GM23338 (cell line): ENCODE measurements at places on chromosomes 1 and 21. TPM values are rescaled to one million over a fixed set of nuclear protein-coding genes. Genes with fewer than 3 reads are reported as not detected.

The SLC30A10 gene
- 0.17 and 0.47 TPM in 2 replicates for polyA plus RNA-seq

The OR2G6 gene
- polyA plus RNA-seq, result not detected in 2 replicates

The SPATA17 gene
- polyA plus RNA-seq, result 1.2 and 1.4 TPM in 2 replicates

The CLCNKB gene
- 1.6 and 1.9 TPM in 2 replicates for polyA plus RNA-seq

The TSPAN1 gene
- not detected in 2 replicates for polyA plus RNA-seq

The LRRC71 gene
- polyA plus RNA-seq, result 0.24 and 0.31 TPM in 2 replicates

The NPHS2 gene
- polyA plus RNA-seq, result not detected in 2 replicates

The GPR52 gene
- not detected in 2 replicates for polyA plus RNA-seq

The NFYC gene
- polyA plus RNA-seq, result 34.5 and 36.2 TPM in 2 replicates

The BGLAP gene
- 0.36 and 1.2 TPM in 2 replicates for polyA plus RNA-seq

The LCE3B gene
- not detected in 2 replicates for polyA plus RNA-seq

The CELSR2 gene
- 11.1 and 11.2 TPM in 2 replicates for polyA plus RNA-seq

The NPR1 gene
- polyA plus RNA-seq, result 3.3 and 3.7 TPM in 2 replicates

The PGLYRP3 gene
- polyA plus RNA-seq, result not detected in 2 replicates

The KRTAP10-7 gene
- polyA plus RNA-seq, result not detected in 2 replicates

The FAM72C gene
- 10.2 and 11.4 TPM in 2 replicates for polyA plus RNA-seq

The KIF2C gene
- polyA plus RNA-seq, result 35.9 and 38.0 TPM in 2 replicates

The FMO2 gene
- 0.31 TPM in 1 of 2 replicates, not detected in the other for polyA plus RNA-seq

The RIPK4 gene
- polyA plus RNA-seq, result 2.5 and 2.7 TPM in 2 replicates

The GBP4 gene
- polyA plus RNA-seq, result 0.05 TPM in 1 of 2 replicates, not detected in the other

The DTL gene
- polyA plus RNA-seq, result 19.5 and 26.5 TPM in 2 replicates
